NK-92 treated with Interleukin-12 subunit alpha and Interleukin-12 subunit beta, amount 100 ng/mL, for 24 hours (cell line): ENCODE measurements at places on chromosomes 3 and 15.
A peak's percentile ranks its signal among the peaks of the same experiment; 100 is the strongest.

- DNase-seq: no peak
Measured at GRCh38 chr15:73034221-73034620, 18.0 kb upstream of the NEO1 start.

GRCh38 chr3:152608696-152609594 lies 226.0 kb upstream of the P2RY1 start:
- no peak for DNase-seq

GRCh38 chr3:195081242-195081963 lies 189.6 kb downstream of the XXYLT1 start:
- no peak for DNase-seq

DNA sequence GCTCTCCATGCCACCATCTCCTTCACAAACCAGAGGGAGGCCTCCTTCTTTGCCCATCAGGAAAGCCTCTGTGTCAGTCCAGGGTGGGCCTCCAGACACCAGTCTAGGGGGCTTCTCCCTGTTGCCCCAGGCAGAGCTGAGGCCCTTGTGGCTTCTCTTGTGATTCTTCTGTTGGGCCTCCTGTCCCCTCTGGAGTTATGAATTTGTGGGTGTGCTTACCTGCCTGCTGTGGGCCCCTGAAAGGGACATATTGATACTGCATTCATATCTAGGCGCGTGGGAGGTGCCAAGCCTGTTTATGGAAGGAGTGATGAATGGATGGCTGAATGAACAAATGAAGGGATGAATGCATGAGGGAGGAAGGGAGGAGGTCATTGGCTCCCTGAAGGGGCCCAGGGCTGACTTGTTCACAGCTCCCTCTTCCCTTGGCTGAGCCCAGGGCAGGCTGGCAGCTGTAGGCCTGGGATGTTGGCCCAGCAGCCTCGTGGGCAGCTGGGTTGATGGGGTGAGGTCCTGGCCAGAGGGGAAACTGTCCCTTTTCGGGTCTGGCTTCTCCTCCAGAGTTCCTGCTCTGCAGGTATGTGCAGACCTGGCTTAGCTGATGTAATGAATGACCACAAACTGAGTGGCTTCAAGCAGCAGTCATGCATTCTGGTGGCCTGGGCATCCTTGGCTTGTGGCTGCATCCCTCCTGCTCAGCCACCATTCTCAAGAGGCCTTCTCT lies 195.4 kb downstream of the GOLGA6L6 start:
- no peak for DNase-seq

GRCh38 chr15:39497759-39498565 lies 82.9 kb upstream of the THBS1 start:
- peak; percentile 31 for DNase-seq

GRCh38 chr3:140233702-140234101 lies 298.7 kb downstream of the CLSTN2 start:
- DNase-seq: no peak

DNA sequence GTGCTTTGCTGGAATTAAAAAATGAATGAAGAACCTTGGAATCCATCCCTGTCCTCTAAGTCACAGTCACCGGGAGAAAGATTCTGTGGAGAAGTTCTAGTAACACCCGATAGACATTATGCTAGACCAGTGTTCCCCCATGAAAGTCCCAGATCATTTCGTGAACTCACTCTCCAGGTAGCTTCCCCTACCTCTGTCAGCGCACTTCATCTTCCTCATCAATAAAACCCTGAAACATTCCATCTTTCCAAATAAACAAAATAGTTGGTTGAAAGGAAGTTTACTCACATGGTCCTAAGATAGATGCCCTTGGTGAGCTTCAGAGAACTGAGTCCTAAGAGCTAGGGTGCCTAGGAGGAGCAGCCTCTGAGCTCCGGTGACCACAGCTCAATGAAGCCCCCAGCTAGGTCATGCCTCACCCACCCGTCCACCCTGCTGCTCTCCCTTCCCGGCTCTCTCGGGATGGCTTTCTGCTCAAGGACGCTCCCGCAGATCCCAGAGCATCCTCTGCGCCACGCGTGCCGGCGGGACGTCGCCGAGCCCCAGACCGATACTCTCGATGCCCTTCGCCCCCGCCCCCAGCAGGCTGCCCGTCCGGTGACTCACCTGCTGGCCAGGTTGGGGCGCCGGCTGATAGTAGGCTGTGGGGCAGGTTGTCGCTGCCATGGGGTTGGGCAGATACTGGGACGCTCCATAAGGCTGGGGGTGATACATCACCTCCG lies 776 bp downstream of the VGLL3 start:
- no peak for DNase-seq

- no peak for DNase-seq
Measured at GRCh38 chr3:99549957-99550603, 88.3 kb upstream of the COL8A1 start.

GRCh38 chr3:135249186-135249585 lies 454.1 kb downstream of the EPHB1 start:
- no peak for DNase-seq

GRCh38 chr3:115512565-115513415 lies 110.5 kb upstream of the GAP43 start:
- no peak for DNase-seq

- DNase-seq: no peak
Measured at GRCh38 chr15:45378149-45378912, at the start of gene GATM. GATM (minus strand) TSS chr15:45378544; CDS start chr15:45378453, 91 bp downstream.

GRCh38 chr3:45795509-45795881 lies 841 bp downstream of the SLC6A20 start:
- DNase-seq: no peak

DNA sequence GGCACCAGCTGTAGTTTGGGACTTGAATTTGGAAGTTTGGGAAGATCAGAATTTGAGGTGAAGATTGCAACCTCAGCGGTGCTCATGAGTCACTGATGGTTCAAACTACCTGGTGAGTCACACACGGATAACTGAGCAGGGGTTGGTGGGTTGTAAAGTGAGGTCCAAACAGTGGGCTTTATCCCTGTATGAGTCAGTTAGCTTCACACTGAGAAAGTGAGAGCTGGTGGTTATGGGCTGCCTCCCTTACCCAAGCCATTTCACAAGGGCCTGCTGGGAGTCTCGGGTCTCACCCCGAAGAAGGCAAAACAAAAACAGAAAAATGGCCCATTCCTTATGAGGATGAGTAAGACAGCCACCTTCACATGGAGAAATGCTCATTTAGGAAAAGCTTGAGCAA lies 77.0 kb downstream of the ITGA11 start:
- no peak for DNase-seq

- no peak for DNase-seq
Measured at GRCh38 chr3:114392831-114393230, 99.0 kb downstream of the TIGIT start.

DNA sequence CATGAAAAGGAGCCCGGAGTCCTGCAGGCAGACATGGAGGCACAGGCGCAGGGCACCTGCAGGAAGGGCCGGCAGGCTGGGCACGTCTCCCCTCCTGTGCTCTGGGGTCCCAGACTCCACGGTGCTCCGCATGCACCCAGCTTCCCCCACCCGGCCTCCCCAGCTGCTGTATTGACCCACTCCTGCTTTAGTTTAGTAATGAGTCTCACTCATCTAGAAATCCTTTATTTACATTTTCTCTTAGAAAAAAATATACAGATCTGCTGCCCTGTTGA lies 8.5 kb downstream of the MESP2 start:
- DNase-seq: no peak

GRCh38 chr3:161890147-161890625 lies 393.6 kb downstream of the OTOL1 start:
- no peak for DNase-seq

DNA sequence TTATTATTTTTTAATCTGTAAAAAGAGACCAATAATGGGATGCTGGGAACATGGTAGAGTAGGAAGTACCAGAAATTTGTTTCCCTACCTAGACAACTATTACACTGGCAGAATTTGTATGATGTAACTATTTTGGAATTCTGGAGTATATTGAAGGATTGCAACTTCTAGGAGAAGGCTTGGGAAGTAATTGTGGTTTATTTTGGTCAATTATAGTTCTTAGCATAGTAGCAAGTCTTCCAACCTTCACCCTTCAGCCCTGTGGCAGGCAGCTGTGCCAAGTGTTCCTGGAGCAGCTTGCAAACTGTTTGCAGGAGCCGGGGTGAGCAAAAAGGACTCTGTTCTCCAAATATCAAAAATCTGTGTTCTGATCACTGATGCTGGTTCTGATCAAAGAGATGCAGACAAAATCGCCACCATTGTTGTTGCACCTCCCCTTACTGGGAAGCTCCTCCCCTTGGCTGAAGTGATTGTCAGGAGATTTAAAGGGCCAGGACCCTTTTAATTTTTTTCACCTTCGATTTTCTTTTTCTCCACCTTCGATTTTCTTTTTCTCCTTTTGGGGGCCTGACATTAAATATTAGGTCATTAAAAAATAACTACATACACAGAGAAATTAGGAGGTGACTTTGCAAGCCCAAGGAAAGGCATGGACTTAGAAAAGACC lies 363.3 kb downstream of the SLC9A9 start:
- DNase-seq: no peak

DNA sequence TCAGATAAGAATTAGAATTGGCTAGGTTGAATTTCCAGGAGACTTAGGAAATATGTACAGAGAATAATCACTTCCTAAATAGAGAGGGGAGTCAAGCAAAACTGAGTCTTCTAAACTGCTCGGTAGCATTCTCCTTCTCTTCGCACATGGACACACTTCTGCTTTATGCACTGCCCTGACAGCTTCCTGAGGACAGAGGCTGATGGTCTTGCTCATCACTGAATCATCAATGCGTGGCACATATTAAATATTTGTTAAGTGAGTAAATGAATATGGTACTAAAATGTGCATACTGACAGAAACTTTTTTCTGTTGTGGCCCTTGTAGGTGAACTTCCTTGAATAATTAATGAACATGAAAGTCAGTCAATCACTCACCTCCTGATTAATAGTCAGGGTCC lies 315.5 kb downstream of the FHIT start:
- DNase-seq: no peak

DNA sequence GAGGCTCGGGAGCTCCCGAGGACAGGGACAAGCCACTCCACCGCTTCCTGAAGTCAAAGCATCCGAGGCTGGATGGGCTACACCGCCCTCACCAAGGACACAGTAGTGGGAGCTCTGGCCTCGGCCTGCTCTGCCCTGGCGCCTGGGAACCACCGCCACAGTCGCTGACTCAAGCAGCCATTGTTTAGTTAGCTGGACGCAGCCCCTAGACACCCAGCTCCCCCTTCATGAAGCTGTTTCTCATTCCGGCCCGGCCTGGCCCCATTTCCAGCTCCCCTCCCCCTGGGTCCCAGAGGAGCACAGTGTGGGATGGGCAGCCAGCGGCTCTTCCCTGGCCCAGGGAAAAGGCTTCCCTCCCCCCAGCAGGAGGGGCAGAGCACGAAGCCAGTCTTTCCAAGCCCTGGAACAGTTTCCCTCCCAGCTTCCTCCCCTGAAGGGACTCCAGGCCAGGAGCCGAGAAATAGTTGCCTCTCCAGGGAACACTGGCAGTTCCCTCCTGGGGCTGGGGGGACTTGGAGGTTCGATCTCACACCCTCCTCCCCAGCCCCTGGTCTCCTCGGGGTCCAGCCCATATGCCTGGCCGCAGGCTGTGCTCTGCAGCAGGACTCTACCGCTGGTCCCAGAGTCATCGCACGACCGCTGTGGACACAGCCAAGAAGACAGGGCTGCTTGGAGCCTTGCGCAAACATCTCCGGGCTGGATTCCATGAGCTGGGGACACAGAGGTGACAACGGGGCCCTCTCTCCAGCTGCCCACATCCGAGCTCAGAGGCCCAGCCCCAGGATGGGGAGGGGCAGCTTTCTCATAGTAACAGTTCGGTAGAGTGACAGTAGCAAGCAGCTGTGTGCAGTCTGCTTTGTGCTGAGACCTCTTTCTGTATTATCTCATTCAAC lies 10.0 kb downstream of the PLXND1 start:
- no peak for DNase-seq

GRCh38 chr15:26177816-26178215 lies 314.7 kb upstream of the ATP10A start:
- no peak for DNase-seq

DNA sequence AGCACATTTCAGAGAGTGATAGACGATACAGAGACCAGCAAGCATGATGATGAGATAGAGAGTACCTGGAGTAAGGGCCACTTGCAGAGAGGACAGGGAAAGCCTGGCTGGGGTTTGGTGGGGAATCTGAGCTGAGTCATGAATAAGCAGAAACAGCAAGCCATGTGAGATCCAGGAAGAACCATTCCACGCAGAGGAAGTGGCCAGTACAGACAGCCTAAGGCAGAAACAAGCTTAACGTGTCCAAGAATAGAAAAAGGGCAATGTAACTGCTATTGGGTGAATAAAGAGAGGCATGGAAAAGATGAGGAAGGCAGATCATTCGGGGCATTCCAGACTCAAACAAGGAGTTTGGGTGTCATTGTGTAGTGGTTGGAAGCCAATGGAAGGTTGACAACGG lies 816.3 kb upstream of the CFAP20DC start:
- no peak for DNase-seq

GRCh38 chr3:97579365-97579764 lies 185.2 kb upstream of the ARL6 start:
- DNase-seq: no peak

DNA sequence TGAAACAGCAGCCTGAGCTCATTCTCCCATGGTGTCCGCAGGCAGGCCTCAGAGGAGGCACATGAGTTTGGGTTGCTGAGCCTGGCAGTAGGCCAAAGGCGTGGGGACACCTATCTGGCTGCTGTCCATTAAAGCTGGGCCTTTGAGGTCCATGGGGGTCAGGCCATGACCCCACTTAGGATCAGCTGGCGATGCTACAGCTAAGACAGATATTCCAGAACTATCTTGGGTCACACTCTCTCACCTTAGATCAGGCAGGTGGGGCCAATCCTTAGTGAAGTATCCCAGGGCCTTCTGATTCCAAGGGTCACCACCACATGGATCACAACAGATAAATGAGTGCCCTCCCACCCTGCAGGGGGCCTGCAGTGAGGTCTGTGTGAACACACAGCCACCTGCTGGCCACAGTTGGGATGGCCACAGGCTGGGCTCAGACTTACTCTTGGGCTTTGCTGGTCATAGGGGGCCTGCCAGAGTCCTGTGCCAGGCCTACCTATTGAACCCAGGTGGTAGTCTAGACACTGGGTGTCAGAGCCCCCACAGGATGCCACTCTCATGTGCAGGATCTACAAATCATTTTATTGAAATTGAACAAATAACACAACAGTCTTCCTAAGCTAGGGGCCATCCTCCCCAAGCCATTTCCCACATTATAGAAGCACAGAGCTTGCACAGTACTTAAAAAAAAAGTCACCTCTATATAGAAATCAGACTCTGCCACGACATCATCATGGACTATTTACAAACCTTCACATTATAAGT lies 2.0 kb upstream of the HYAL2 start:
- DNase-seq: no peak

DNA sequence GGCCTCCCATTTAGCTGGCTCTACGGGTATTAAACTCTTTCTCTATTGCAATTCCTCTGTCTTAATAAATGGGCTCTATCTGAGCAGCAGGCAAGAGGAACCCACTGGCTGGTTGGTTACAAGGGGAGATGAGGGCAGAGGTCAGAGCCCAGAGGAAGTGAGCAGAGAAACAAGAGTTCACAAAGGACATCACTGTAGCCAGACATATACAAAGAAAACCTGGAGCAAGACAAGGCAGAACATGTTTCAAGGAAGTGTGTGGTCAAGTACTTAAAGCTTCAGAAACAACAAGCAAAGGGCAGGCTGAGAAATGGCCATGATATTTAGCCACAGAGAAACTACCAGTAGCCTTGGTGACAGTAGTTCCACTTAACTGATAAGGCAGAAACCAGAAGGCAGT lies 24.3 kb downstream of the SUSD5 start:
- no peak for DNase-seq

GRCh38 chr3:85081191-85081906 lies 122.6 kb downstream of the CADM2 start:
- no peak for DNase-seq
